ENCODE measurements at places on chromosomes 11 and 22. TPM values are rescaled to one million over a fixed set of nuclear protein-coding genes. Genes with fewer than 3 reads are reported as not detected.
A peak's percentile ranks its signal among the peaks of the same experiment; 100 is the strongest.

GRCh38 chr11:12189543-12190235 lies 79.3 kb downstream of the MICAL2 start:
- H3K27ac ChIP-seq, result no peak overlapping the region
- peaks cover 6% of the 10 kb centered on the region for H3K4me1 ChIP-seq

SYNGR1 gene
- 13.0 TPM for total RNA-seq

PKDREJ gene
- under 0.01 TPM for total RNA-seq

MOV10L1 gene
- total RNA-seq, result 1.0 TPM

RFPL3 gene
- not detected for total RNA-seq

DNA sequence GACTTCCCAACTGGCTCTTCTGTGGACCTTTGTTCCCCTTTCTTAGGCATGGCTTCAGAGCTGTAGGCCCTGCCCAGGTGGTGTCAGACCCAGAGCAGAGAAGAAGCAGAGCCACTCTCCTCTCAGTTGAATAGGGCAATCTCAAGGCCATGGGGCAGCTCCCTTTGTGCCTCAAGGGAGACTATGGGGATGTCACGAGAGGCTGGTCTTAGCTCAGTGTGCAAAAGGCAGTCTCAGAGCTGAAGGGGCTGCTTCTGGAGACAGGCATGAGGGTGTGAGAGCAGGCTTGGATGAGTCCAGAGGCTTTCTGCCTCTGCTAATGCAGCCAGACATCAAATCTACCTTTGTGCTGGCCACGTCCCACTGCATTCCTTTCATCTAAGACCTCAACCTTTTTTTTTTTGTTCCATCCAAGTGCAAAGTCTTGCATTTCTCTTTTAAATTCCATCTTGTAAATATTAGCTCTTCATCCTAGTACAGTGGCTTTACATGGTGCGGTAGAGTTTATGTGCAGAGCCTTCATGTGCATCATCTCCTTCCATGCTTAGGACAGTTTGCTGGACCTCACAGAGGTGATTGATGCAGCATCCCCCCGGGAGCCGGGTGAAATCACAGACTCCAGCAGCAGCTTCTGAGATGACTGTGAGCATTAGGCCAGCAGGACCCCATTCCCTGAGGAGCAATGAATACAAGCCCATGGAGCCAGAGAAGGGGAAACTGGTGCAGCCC lies 34.2 kb upstream of the FCHSD2 start:
- DNase-seq, result no peak
- H3K27me3 ChIP-seq, result no peaks in the 10 kb centered on the region
- no peaks in the 10 kb centered on the region for H3K36me3 ChIP-seq
- no peak overlapping the region for H3K4me3 ChIP-seq
- H3K4me1 ChIP-seq, result peaks cover 3% of the 10 kb centered on the region

C11orf65 gene
- total RNA-seq, result 1.8 TPM

DNA sequence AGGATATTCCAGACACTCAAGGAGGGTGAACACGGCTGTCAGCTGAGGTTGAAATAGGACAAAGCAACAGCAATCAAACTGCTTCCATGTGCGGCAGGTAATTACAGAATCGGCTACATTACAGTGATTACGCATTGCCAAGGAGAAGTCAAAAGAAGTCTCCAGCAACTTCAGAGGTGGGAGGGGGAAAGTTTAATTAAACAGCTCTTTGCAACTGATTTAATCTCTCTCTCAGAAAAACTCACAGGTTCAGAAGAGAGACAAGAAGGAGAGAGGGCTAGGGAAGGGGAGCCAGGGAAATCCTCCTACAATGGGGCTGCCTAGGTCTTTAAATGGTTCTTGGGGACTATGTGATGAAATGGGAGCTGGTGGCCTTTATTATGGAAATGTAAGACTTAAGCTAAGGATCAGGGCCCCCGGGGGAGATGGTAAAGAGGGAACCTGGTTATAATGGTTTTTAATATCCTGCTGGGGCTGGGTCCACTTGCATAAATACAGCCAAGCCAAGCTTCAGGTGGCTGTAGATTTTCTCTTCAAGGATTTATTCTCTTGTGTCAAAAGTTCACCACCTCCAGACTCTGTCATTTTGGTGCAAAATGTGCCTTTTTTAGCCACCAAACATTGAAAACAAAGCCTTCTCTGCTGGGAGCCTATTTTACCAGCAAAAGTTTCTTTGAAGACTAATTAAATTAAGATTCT lies 354.7 kb upstream of the NARS2 start:
- H3K36me3 ChIP-seq, result no peaks in the 10 kb centered on the region
- H3K27me3 ChIP-seq, result no peaks in the 10 kb centered on the region
- no peak overlapping the region for H3K4me3 ChIP-seq
- no peak overlapping the region for H3K27ac ChIP-seq

DNA sequence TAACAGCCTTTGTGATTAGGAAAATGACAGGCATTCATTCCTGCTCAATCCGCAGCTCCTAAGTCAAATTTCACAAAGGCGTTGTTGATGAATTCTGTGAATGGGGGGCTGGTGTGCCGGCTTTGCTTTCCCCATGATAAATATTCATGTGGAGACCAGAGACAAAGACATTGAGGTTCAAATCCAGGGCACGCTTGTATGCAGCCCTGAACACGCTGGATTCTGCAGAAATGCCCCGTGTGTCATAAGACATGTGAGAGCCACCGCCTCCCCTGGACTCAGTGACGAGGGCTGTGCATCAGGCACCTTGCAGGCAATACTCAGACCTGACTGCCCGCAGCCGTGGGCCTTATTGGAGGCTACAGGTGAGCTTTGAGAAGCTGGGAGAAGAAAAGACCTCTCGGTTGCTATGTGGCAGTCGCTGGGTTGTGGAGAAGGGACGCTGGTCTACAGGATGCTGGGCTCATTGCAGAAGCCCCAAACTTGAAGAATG lies 906.2 kb downstream of the BRD1 start:
- H3K4me1 ChIP-seq, result no peaks in the 10 kb centered on the region
- no peak for DNase-seq
- no peak overlapping the region for H3K27ac ChIP-seq
- no peaks in the 10 kb centered on the region for H3K36me3 ChIP-seq

GRCh38 chr22:45077286-45077685 lies 67.5 kb upstream of the PHF21B start:
- H3K27ac ChIP-seq, result no peak overlapping the region
- no peak overlapping the region for H3K4me3 ChIP-seq
- no peak for DNase-seq
- peaks cover 3% of the 10 kb centered on the region for H3K4me1 ChIP-seq
- peaks cover 7% of the 10 kb centered on the region for H3K27me3 ChIP-seq

CHCHD10 gene
- total RNA-seq, result 3.6 TPM

DNA sequence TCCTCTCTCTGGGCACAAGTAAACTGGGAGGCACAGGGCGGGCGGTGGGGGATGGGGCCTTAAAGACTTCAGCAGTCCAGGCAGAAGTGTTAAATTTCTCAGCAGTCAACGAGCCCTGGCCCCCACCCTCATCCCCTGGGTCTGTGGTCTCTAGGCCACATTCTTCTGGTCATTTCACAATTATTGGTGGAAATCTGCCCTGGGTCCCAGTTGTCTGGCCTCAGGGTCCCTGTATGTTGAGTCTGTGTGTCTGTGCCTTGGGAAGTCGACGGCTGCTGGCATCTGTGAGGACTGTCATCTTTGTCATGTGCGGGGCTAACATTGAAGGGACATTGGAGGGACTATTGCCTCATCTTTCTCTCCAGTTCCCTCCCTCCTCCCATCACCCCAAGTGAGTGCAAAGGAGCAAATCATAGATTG lies 1.7 kb downstream of the TSPAN18 start:
- DNase-seq, result no peak
- H3K27me3 ChIP-seq, result peaks cover 41% of the 10 kb centered on the region
- no peak overlapping the region for H3K27ac ChIP-seq

POLA2 gene
- 1.0 TPM for total RNA-seq

GRCh38 chr11:125425601-125426000 lies 70.5 kb downstream of the FEZ1 start:
- H3K4me3 ChIP-seq, result no peak overlapping the region
- no peaks in the 10 kb centered on the region for H3K36me3 ChIP-seq
- peaks cover 7% of the 10 kb centered on the region for H3K27me3 ChIP-seq
- DNase-seq, result no peak
- no peak overlapping the region for H3K27ac ChIP-seq

DNA sequence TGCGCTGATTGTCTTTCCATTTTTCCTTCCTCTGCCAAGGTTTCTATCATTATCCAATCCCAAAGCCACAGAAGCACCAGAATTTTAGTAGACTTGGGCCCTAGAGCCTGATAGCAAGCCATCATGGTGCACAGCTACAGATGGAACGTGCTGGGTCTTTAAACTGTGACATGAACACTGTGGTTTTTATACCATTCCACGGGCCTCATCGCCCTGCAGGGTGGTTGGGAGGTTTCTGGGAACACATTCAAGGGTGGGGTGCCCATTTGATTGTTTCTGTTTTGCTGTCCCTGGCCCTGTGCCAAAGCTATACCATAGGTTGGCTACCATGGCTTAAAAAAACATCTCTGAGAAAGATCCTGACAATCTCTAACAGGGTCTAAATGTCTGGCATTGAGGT lies 151.9 kb downstream of the CACNA1I start:
- H3K4me3 ChIP-seq, result no peak overlapping the region
- DNase-seq, result no peak
- no peaks in the 10 kb centered on the region for H3K36me3 ChIP-seq
- H3K27me3 ChIP-seq, result peaks cover 2% of the 10 kb centered on the region
- no peaks in the 10 kb centered on the region for H3K4me1 ChIP-seq
- no peak overlapping the region for H3K27ac ChIP-seq

DNA sequence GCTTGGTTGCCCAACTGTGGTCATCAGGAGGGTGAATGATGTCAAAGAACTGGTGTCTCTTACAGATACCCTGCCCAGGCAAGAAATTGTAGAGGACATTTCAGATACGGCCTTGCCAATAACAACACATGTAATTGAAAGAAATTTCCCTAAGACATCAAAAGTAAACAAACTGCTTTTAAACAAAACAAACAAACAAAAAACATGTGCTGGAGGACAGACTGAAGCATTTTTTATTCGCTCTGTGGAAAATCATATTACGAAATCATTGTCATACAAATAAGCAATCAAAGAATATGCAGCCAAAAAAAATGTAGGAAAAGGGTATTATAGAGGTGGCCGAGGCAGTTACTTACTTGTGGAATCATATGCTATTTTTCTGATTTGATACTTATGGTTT lies 52.1 kb upstream of the MYEOV start:
- no peak for DNase-seq
- no peaks in the 10 kb centered on the region for H3K36me3 ChIP-seq
- H3K27ac ChIP-seq, result no peak overlapping the region
- peaks cover 5% of the 10 kb centered on the region for H3K27me3 ChIP-seq

- H3K4me3 ChIP-seq, result no peak overlapping the region
- no peak for DNase-seq
- H3K4me1 ChIP-seq, result peaks cover 11% of the 10 kb centered on the region
- no peak overlapping the region for H3K27ac ChIP-seq
- H3K36me3 ChIP-seq, result no peaks in the 10 kb centered on the region
Observed at GRCh38 chr11:119683783-119684182, 45.2 kb downstream of the NECTIN1 start.

MRGPRX1 gene
- not detected for total RNA-seq

- H3K4me3 ChIP-seq, result no peak overlapping the region
- peaks cover 11% of the 10 kb centered on the region for H3K4me1 ChIP-seq
- no peak overlapping the region for H3K27ac ChIP-seq
- H3K36me3 ChIP-seq, result no peaks in the 10 kb centered on the region
- H3K27me3 ChIP-seq, result no peaks in the 10 kb centered on the region
Observed at GRCh38 chr11:95147364-95147905, 57.8 kb downstream of the ENDOD1 start.

DNA sequence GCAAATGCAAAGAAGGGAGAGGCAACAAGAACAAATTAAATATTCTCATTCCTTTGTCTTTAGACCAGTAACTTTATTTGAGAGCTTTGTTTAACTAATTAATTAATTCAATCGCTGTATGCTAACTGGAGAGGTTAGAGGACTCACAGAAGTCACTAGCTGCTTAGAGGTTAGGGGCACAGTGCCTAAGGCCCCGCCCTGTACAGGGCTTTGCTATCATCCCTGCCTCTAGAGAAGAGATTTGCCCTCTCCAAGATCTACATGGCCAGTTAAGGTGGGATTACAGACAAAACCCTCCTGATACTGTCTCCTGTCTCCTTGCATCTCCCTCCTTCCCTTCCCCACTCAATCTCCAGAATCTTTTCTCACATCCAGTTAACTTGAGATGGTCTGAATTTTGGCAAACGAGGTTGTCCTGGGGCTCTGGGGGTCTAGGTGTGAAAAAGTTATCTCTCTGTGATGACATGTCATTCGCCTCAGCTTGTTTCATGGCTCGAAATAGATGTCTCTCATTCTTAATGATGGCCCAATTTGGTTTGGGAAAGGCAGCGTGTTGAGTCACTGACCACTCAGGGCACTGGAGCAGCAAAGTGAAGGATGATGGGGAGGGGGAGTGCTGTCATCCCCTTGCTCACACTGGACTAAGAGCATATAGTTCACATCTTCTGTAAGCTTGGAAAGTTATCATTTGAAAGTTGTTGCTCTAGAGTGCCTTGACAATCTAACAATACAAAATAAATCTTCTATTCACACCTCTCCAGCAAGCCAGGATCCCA lies 190.9 kb downstream of the KIRREL3 start:
- no peaks in the 10 kb centered on the region for H3K4me1 ChIP-seq
- no peak overlapping the region for H3K27ac ChIP-seq
- peak; percentile 33 for DNase-seq
- H3K27me3 ChIP-seq, result no peaks in the 10 kb centered on the region
- no peak overlapping the region for H3K4me3 ChIP-seq
- H3K36me3 ChIP-seq, result no peaks in the 10 kb centered on the region

DDX10 gene
- total RNA-seq, result 18.5 TPM

DNA sequence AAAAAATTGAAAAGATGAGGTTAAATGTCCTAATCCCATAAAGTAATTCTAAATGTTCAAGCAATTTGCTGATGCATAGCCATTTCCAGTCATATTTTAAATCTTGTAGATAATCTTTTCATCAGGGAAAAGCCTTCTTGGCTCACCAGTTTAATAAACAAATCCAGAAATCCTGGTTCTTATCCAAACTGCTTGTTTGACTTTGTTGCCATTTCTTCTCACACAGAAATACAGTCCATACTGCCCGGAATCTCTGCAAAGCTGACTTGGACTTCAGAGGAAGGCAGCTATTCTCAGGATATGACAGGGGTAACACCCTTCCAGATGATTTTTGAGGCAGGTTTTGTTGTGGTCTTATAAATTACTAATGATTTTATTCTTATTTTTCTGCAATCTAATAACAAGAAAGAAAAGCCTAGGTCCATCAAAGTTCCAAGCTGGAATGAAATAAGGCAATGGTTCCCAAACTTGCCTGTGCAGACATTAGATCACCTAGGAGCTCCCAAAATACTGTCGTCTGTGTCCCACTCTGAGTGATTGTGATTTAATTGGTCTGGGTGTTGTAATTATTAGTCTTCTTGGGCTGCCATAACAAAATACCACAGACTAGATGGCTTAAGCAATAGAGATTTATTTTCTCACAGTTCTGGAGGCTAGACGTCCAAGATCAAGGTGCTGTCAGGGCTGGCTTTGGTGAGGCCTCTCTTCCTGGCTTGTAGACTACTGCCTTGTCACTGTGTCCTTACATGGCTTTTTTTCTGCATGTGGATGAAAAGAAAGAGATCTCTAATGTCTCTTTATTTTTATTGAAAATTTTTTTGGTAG lies 55.1 kb upstream of the RCE1 start:
- H3K4me1 ChIP-seq, result no peaks in the 10 kb centered on the region
- H3K27ac ChIP-seq, result no peak overlapping the region
- no peak for DNase-seq

FOLR1 gene
- total RNA-seq, result not detected

GRCh38 chr22:25210793-25211192 lies 8.6 kb upstream of the CRYBB2 start:
- H3K27me3 ChIP-seq, result no peaks in the 10 kb centered on the region
- H3K4me1 ChIP-seq, result no peaks in the 10 kb centered on the region
- H3K27ac ChIP-seq, result no peak overlapping the region
- H3K4me3 ChIP-seq, result no peak overlapping the region

SCN4B gene
- total RNA-seq, result 10.4 TPM

All from fibroblast of lung (primary cell).